ENCODE measurements at places on chromosomes 6 and 20.

DNA sequence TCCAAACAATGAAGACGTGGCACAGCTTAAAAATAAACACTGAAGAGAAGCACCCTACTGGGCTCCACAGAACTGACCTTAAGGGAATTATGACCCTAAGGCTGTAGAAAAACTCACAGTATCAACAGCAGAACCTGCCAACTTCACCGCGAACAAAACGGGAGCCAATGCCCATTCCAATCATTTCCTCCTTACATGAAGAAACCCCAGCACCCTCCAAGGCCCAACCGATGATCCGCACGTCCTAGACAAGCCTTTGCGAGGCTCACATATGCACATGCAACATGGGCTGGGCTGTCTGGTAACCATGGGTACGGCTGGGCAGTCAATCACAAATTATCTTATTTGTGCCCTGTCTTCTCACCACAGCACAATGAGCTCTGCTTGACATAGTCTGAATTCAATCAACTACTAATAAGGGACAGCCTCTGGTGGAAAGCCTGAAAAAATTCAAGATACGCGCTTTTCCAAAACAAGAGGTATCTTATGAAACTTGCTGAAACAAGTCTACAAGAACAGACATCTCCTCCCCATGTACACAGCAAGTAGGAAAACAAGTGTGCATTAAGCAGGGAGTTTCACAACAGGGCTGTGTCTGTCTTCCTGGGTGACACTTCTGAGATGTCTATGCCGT is 1.7 kb downstream of the DIDO1 start:
- DNase-seq = no peak

- DNase-seq = no peak
Measured at GRCh38 chr6:6915813-6916547, 191.8 kb upstream of the RREB1 start.

DNA sequence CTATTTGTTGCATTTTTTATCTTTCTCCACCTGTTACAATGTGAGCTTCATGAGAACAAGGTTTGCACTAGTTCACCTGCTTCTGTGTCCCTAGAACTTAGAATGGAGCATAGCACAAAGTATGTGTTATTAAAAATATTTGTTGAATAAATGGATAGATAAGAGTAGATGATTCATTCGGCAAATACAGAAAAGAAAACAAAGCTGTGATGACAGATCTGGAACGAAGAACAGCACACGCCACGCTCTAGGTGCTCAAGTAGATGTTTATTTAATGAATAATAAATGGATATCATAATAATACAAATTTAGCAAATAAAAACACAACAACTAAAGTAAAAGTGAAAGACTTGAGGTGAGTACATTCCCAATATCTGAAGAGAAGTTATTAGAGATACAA is 273.1 kb downstream of the HAO1 start:
- DNase-seq = no peak

DNA sequence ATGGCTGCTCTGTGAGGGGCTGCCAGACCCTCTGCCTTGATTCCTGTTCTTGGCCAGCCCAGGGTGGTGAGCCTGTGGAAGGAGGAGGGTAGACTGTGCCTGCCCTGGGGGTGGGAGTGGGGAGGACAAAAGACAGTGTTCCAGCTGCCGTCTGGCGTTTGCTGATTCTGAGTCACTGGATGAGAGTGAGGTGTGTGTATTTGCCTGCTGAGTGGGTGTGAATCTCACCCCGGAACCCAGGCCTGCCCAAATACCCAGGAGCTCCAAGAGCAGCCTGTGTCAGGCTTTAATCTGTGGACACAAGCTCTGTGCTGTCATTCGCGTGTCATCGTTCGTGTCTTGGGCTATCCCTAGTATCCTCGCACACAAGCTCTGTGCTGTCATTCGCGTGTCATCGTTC is 2.6 kb upstream of the LKAAEAR1 start:
- no peak for DNase-seq

GRCh38 chr6:116969211-116969863 is 92.3 kb downstream of the RFX6 start:
- DNase-seq = peak; percentile 19

GRCh38 chr20:14116037-14116436 is 120.7 kb downstream of the MACROD2 start:
- no peak for DNase-seq

- DNase-seq = no peak
Measured at GRCh38 chr6:131303338-131303930, 168.2 kb downstream of the AKAP7 start.

DNA sequence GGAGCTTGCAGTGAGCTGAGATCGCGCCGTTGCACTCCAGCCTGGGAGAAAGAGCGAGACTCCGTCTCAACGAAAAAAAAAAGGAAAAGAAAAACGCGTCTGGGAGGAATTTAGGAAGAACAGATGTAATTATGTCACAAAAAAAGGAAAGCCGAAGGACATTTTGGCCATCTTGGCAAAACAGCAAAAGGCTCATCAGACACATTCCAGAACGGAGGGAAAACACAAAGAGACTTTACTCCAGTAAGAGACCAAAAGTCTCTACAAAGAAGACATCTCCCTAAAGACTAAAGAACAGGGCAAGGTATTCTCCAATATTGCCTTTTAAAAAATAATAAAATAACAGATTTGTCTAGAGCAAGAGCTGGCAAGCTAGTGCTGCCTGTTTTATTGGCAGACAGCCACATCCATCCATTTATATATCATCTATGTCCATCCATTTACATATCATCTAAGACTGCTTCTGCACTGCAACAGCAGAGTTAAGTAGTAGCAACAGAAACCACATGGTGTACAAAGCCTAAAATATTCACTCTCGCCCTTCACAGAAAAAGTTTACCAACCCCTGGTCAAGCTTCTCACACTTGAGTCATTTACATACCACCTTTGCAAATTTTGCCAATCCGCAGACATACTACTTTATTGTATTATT is 133.9 kb downstream of the ZMYND8 start:
- no peak for DNase-seq

DNA sequence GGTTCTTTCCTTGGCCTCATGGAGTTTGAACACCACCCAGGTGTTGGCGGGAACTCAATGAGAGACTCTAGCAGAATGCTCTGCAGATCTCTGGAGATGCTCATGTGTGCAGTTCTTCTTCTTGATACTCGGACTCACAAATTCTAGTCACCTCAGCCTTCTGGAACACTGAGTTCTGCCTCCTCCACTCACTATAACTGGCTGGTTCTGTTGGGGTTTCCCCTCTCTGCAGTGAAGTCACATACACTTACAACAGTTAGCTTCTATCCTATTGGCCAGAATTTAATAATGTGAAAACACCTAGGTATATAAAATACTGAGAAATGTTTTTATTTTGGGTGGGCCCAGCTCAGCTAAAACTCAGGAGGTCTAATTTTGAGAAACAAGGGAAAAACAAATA is 109.6 kb upstream of the HIVEP1 start:
- DNase-seq = no peak

GRCh38 chr6:114733596-114733995 is 390.8 kb upstream of the HS3ST5 start:
- DNase-seq = no peak

- DNase-seq = no peak
Measured at GRCh38 chr6:125947615-125948014, 9.0 kb upstream of the HINT3 start.

- DNase-seq = no peak
Measured at GRCh38 chr20:33846291-33846935, 35.3 kb downstream of the CHMP4B start.

- DNase-seq = no peak
Measured at GRCh38 chr6:35797837-35798526, 859 bp upstream of the CLPS start.

GRCh38 chr6:26065952-26066380 is 21.3 kb upstream of the HFE start:
- DNase-seq = peak; percentile 59

DNA sequence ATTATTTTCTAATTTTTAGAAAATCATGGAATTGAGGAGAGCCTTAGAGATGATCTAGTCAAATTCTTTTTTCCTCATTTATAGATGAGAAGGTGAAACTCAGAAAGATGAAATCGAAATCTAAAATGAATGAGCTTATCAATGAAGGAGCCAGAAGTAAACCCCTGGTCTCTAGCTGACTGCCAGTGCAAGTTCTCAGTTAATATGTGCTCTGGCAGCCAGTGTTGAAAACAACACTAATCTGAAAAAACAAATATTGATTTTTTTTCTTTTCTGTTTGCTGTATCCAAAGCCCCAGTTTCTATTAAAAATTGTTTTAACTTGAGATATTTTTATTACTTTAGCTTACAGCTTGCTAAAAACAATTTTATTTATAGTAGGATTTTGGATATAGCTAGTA is 21.5 kb upstream of the PBOV1 start:
- DNase-seq = no peak

Measured in NCI-H345 (cell line).